ENCODE measurements at places on chromosomes 13 and 19.
A peak's percentile ranks its signal among the peaks of the same experiment; 100 is the strongest.

GRCh38 chr19:52336791-52337381 is 843 bp downstream of the ZNF610 start:
- DNase-seq = peak; percentile 45

GRCh38 chr19:39082167-39082566 is 2.0 kb upstream of the ACP7 start:
- no peak for DNase-seq

DNA sequence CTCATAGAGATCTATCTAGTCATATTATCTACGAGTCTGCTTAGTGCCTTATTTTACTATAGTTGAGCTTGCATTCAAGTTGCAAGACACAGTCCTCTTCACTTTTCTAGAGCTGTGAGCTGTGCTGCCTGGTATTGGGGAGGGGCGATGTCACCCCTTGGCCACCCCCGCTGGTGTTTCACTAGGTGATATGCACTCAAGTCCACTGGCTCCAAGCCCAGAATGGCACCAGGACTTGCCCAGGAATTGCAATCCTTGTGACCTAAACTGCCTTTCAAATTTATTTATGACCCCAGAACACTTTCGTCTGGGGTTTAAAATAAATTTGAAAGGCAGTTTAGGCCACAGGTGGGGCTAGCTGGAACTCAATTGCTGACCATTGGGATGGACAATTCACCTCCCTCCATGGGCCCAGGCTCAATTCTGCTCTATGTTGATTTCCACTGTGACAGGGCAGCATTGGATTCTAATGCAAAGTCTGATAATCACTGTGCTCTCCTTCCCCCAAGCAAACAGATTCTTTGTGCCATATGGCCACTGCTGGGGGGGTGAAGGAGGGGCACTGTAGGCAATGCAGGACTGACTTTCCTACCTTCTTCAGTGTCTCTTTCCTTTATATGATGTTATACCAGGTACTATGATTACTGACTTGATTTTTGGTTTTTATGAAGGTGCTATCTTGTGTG is 1244.2 kb upstream of the MIR17HG start:
- no peak for DNase-seq

DNA sequence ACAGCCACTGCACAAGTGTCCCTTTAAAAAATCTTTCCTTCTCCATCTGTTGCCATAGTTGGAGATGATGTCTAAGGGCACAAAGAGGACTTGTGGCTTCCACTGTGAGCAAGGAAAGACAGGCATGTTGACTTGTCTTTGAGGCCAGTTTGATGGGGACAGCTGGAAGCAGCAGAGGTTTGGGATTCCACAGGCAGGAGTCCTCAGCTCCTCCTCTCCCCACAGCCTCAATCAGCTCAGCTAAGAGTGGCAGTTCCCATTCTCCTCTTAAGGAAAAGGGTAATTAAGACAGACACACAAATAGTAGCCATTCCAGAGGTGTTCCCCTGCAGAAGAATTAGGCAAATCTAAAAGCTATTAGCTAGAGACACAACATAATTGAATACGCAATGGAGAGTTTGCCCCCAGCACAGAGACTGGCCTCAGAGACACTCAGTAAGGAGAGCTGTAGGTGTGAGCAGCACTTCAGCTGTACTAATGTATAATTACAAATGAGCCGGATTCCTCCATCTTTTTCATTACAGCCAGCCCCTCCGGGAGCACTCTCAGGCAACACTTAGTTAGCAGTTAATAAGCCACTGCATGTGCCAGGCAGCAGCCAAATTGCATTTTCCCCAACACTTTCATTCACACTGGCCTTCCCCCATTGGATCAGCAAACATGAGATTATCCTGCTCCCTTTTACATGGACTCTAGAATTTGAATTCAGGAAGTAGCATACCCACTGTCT is 434.0 kb downstream of the FOXO1 start:
- no peak for DNase-seq

DNA sequence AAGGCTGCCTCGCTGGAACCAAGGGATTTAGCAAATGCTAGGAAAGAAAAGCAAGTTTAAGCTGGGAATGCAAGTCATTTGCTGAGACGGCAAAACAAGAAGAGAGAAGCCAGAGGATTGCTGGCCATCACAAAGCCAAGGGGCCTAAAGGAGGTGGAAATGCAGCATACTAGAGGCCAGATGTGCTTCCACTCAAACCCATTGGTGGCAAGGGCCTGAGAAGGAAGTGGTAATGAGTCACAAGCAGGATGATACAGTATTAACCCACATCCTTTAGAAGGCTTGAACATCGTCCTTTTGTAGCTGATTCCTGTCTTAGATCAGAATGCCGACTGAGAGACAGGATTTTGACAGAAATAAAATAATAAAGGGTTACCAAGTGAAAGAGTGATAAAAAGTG is 68.2 kb downstream of the ITGBL1 start:
- DNase-seq = no peak

DNA sequence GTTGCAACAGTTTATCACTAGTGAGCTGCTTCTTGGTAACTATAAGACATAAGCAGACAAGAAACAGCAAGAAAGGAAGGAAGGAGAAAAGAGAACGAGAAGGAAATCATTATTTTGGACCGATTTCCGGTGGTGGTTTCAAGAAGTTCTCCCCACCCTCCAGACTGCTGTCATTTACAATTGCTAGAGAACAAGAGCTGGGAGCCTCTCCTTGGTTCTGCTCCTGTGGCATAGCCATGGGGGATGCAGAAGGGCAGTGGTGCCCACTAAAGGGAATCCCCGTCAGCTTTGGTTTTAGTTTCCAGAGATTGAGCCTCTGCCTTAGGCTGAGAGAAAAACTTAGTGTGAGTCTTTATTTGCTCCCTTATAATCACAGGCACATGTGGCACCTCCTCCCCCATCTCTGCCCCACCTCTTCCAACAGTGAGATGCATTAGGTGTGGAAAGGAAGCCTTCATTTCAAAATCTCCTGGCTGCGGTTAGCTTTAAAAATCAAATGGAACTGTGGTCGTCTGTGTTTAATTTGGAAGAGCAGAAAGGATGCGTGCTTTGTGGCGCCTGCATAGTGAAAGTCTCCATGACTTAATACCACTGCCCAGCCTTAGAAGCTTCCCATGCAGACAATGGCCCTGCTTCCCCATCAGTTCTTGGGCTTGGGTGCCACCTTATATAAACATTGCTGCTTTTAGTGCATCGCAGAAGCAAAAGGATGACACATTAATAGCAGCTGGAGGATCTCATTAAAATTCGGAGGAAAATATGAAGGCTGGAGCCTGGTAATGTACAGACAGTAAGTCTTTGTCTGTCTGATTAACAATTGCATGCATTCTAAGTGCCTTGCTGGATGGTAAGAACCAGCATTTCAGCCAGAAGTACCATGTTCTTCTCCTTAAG is 25.0 kb downstream of the LRCH1 start:
- DNase-seq = no peak

Data from SK-N-SH (cell line).